ENCODE measurements at places on chromosomes 2 and 18. TPM values are rescaled to one million over a fixed set of nuclear protein-coding genes. Genes with fewer than 3 reads are reported as not detected.

Gene SERPINB12
- total RNA-seq, result not detected

Gene CNGA3
- total RNA-seq, result not detected

Gene NLRC4
- total RNA-seq, result not detected

Gene FTCDNL1
- total RNA-seq, result 0.06 TPM

Gene GRP
- total RNA-seq, result not detected

Gene AQP12B
- total RNA-seq, result not detected

DNA sequence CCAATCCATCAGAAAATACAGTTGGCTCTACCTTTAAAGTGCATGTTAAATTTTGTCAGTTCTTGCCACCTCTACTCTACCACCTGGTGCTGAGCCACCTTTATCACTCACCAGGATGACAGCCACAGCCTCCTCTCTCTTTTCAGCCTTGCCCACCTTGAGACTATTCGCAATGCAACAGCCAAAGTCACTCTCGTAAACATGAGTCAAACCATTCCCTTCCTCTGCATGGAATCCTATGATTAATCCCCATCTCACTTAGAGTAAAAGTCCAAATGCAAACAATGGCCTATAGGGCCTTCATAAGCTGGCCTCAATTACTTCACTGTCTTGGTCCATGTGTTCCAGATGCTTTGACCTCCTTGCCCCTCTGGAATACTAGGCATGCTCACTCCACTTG, 5.8 kb upstream of the OSBPL6 start:
- DNase-seq, result no peak

GRCh38 chr2:29064346-29064715, 10.0 kb downstream of the PCARE start:
- no peak for DNase-seq

DNA sequence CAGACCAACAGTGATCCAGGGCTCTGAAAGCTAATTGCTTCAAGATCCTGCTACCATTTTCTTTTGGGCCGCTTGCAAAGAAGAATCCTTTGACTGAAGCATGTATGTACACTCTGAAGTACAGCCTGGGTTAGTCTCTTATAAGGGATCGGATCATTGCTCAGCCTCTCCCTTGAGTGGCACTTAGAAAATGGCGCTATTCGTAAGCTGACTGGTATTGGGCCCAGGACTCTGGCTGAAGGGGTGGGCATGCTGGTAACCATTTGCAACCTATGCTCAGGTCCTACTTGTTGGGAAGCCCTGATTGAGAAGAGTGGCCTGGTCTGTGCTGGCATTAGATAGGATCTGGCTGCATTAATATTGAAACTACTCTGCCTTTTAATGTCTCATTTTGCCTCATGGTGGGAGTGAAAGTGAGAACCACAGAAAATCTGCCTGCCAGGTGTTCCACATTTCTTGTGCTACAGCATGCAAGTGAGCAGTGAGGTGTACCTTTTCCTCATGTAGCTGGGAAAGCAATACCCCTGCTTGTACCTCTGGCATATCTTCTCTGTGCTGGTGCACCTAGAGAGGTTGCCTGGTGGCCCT, 661 bp upstream of the MGAT5 start:
- DNase-seq, result no peak

GRCh38 chr2:174546519-174547506, 50.8 kb downstream of the WIPF1 start:
- DNase-seq, result no peak

- DNase-seq, result no peak
Measured at GRCh38 chr2:215415218-215415617, 20.6 kb downstream of the FN1 start.

DNA sequence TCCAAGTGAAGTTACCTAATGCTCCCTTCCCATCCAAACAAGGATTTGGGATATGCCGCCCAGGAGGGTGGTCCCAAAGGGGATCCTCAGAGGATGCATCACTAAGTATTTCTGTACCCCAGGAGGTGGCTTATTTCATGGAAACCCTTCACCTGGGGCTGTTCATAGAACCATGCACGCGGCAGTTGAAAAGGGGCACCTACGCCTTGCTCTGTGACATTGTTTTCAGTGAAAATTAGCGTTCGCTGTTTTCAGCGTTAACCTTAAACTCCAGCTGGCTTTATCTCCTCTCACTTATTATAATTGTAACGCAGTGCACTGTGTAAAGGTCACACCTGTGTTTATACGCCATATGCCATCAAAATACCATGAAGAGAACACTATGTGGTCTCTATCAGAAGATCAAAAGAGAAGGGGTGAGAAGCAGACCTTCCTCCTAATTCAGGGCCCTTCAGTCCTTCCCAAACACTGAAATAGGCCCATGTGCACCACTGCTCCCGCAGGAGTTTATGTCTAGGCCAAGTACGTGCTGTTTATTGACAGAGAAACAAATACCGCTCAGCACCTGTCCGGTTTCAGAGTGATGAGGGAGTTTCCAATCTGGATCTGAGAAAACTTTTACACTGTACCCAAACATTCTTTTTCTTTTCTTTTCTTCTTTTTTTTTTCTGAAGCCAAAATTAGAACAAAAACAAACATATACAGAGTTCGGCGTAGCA, 162.1 kb downstream of the BCL2 start:
- no peak for DNase-seq

- no peak for DNase-seq
Measured at GRCh38 chr2:174694196-174694878, 69.9 kb downstream of the CHRNA1 start.

Data from epithelial cell of proximal tubule (primary cell).